ENCODE measurements at places on chromosomes 13 and 19. TPM values are rescaled to one million over a fixed set of nuclear protein-coding genes. Genes with fewer than 3 reads are reported as not detected.

Gene BCAM
- not detected for total RNA-seq

Gene CACNG7
- not detected for total RNA-seq

Gene SYT3
- total RNA-seq, result 1.4 TPM

GRCh38 chr19:32324631-32325285 is 20.7 kb upstream of the ZNF507 start:
- DNase-seq, result no peak

DNA sequence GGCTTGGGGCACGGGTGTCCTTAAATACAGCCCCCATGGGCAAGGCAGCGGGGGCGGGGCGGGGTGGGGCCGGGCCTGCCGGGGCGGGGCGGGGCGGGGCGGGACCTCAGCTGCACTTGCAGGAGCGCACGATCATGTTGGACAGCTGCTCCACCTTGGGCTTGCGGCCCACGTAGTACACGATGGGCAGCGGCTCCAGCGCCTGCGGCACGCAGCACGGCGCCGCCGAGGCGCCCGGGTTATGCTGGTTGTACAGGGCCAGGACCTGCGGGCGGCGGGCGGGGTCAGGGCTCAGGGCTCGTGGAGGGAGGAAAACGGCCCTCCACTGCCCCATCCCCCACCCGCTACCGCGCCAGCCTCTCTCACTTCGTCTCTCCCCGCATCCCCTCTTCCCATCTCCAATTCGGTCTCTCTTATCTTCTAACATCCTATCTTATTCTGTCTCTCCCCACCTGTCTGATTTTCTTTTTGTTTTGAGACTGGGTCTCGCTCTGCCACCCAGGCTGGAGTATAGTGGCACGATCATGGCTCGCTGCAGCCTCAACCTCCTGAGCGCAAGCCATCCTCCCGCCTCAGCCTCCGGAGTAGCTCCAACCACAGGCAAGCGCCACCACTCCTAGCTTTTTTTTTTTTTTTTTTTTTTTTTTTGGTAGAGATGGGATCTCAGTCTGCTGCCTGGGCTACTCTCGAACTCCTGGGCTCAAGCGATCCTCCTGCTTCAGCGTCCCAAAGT is 21.1 kb downstream of the CCDC97 start:
- no peak for DNase-seq

- DNase-seq, result no peak
These were observed 626 bp upstream of the ATP5F1D start for GRCh38 chr19:1240925-1241324.

GRCh38 chr13:104355041-104355670 is 1288.9 kb upstream of the SLC10A2 start:
- DNase-seq, result no peak

DNA sequence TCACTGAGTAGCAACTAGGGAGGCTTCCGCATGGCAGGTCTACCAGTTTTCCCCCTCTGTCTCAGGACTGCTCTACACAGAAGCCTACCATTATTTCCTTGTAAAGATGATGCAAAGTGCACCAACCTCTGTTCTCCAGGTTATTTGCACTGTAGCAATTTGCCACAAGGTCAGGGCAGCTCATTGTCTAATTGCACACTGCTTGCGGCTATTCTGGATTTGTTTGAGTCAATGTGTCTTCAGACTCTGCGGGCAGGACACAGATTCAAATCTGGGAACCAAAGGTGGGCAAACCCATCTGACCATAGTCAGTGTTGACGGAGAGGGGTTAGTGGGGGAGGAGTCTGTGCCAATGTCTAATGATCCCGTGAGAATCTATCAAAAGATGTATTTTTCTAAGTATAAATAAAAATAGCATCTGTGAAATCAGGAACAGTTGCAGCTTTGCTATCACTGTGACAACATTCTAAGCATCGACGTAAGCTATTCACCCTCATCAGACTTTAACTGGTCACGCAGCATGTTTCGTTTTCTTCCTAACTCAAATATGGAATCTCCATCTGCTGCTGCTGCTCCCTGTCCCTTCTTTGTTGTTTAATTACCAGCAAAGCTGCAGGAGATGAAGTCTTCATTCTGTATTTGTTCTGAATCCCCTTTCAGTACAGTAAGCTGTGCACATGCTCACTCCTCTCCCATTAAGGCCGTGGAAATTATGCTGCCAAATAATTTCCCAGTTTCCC is 26.4 kb downstream of the CYSLTR2 start:
- no peak for DNase-seq

DNA sequence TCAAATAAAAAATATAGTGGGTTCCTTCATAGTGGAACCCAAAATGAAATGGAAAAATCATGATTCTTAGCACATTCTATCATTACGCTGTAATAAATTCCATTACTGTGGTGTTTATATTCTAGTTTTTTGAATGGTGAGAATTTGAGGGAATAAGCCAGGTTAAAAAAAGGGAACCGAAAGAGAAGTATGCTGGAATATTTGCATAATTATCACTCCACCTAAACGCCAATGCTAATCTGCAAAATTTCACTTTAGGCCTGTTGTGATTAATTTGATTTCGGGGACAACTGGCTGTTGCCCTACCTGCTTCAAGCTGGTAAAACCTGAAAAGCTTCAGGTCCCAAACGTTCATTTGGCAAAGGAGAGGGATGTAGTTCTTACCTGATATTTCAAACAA is 32.1 kb upstream of the SCEL start:
- no peak for DNase-seq
